SK-N-DZ (cell line): ENCODE measurements at places on chromosomes 6 and 20.

DNA sequence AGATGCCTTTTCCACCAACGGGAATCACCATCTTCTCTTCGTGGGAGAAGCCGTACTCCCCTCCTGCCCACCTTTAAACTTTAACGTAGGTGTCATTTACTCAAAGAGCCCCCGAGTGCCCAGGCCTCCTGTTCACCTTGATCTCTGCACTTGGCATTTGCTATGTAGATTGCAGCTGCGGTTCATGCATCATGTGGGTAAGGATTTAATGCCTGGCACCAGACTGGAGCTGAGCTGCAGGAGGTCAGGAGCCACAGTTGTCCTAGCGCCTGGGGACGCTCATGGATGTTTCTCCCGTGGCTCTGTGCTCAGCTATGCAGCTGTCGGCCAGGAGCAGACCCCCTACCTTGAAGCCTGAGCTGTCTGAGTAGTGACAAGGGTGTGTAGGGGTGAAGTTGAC lies 133.7 kb downstream of the CDH4 start:
- no peak for DNase-seq

DNA sequence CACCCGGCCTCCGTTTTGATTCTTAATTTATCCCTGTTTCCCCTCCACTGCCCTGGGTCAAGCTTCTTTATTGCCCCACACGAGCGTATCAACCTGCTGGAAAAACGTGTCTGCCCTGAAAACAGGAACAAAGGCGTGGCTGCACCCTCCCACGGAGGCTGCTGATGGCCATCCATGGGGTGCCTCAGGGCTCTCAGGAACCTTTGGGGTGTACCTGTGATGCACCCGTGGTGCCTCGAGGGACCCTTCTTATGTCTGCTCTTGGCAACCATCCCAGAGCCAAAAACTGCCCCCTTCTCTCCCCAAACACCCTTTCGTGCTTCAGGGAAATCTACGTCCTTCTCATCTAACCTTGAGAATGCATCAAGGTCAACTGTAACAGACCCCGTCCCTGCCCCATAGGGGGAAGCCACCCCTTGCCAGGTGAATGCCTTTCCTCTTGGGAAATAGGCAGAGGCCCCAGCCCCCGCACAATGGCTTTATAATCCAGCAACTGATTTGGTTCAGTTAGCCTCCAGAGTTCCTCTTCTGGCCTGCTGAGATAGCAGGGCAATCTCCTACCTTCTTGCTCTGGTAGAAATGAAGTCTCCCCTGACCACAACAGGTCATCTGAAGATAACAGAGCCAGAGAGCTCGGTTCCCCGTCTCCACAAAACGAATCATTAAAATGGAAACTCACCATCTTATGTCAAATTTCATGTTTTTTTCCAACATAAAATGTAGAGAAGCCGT lies 29.4 kb downstream of the PSMG4 start:
- no peak for DNase-seq

DNA sequence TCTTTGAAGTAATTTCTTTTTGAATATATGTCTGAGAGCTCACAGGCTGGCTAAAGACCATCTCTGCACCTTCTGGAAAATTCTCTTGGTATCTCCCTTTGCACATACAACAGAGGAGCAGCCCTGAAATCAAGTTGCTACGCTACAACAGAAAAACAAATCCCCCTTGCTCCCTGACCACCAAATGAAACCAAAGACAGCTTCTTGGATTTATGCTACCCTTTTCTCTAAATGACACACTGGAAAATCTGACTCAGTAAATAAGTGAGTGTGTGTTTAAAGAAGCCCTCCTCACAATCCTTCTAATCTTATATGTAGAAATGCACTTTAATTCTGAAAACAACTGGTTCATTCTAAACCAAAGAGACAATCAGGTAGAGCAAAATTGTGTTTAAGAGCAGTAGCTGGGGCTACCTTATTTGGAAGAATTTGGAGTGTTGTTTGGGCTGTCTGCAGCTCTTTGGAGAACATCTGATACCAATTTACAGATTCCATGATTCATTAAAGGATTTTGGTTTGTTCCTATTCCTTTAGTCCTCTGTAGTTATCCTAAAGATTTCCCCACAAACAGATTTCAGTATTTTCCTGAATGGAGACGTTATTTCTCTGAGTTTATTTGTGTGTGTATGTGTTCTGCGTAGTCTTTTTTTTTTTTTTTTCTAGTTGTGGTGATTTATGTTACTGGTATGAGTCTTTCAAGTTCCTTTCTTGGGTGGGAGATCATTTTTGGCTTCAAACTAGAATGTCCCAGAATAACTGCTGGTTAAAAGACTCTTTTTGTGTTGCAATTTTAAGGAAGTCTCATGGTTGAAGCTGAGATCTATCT lies 36.4 kb upstream of the UTRN start:
- DNase-seq, result no peak

GRCh38 chr6:151029970-151030369 lies 164.5 kb downstream of the MTHFD1L start:
- no peak for DNase-seq

- DNase-seq, result no peak
These were observed 1.1 kb downstream of the DDAH2 start for GRCh38 chr6:31727717-31728671.
